T-cell (primary cell): ENCODE measurements at places on chromosomes 11 and 22.

DNA sequence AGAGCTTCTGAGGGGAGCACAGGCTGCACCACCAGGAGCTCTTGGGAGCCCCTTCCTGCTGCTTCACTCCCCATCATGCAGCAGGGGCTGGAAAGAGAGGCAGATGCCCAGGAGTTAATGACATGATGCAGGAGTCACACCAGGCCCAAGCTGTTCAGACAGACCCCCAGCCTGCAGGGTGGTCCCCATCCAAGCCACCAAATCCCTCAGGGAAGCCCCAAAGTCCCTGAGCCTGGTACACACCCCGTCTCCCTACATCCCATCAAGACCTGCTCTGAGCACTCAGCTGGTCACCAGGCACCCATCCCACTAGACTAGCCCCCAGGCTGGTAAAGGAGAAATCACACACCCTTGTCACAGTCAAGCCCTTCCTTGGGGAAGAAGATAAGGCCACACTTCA lies 11.3 kb downstream of the CYB561A3 start:
- DNase-seq = no peak

DNA sequence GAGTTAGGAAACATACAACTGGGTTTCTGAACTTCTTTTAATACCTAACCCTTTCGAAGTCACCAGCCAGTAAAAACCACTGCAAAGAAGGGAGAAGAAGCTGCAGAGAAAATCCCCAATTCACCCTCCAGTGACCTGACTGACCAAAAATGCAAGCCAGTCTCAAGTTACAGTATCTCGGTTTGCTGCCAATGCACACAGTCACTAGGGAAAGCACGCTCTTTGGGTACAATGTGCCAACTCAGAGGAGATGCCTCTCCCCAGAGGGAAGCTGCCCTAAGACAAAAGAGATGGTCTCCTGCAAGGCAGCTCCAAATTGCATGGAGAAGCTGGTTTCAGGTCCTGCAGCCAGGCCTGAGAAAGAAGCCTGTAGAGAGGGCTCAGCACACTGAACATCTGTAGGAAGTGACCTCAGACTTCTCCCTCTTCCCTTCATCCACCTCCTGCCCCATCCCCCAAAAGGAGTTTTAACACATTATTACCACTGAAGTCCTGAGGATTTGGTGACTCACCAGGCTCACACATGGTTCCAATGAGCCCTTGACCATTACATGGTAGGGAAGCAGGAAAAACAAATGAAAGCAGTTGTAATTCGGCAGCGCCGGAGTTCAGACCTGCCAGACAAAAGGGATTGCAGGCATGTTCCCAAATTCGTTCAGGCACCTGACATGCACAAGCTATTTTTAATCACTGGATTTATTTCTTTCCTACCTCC lies 90.1 kb downstream of the ETS1 start:
- no peak for DNase-seq

DNA sequence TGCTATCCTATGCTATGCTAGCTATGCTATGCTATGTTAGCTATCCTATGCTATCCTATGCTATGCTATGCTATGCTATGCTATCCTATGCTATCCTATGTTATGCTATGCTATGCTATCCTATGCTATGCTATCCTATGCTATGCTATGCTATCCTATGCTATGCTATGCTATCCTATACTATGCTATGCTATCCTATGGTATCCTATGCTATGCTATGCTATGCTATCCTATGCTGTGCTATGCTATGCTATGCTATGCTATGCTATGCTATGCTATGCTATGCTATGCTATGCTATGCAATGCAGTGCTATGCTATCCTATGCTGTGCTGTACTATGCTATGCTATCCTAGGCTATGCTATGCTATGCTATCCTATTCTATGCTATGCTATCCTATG lies 8.6 kb upstream of the MS4A1 start:
- DNase-seq = no peak

- no peak for DNase-seq
These were observed 549.3 kb downstream of the OPCML start for GRCh38 chr11:132982772-132983640.

GRCh38 chr11:57974848-57975601 lies 48.7 kb upstream of the OR9Q1 start:
- no peak for DNase-seq

DNA sequence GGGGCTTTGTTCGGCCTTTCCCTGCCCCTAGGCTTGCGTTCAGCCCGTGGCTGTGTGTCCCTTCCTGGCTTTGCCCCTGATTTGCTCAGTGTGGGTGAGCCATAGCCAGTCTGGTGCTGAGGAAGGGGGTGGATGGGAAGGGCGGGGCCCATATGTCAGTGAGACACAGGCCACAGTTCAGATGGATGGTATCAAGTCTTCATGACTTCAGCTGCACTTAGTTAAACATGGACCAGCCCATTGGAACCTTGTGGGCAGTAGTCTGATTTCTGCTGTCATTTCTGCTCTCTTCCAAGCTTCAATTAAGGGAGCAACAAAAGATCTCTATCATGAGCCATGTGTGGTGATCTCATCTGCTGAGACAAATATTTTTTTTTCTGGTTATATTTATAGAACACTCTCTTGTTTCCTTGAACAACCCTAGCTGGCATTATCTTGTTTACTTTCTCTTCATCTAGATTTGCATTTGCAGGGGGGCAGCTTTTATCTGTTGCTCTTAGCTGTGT lies 21.6 kb upstream of the PEX26 start:
- DNase-seq = no peak

- DNase-seq = no peak
These were observed 9.9 kb downstream of the BRSK2 start for GRCh38 chr11:1399386-1400316.

- no peak for DNase-seq
These were observed 80.4 kb upstream of the KCNQ1OT1 start for GRCh38 chr11:2779981-2780849.

DNA sequence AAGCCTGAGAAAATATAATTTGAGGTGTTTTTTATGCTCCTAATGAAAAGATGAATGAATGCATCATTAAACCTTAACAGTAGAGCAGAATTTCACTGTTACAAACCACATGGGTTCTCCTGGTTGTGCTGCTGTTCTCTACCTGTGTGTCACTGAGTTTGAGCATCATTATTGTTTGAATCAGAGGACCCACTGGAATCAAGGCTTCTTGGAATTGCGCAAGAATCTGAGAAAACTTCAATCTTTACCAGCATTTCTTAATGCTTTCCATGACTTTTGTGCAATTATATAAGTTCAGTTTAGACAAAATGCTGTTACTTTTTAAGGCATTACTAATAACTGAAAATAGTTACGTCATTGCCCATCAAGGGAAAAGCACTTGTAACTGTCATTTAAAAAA lies 18.8 kb upstream of the RBX1 start:
- DNase-seq = no peak

DNA sequence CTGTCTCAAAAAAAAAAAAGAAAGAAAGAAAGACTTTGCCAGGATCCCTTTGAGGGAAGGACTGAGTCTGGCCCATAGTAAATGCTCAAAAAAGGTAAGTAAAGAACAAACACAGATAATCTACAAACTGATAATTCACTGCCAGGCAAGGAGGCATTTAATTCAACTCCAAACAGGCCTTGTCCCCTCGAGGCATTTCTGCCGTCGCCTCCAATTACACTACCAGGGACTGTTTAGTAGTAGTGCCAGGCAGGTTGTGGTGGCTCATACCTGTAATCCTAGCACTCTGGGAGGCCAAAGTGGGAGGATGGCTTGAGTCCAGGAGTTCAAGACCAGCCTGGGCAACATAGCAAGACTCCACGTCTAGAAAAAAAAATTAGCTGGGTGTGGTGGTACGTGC lies 43.7 kb downstream of the PC start:
- no peak for DNase-seq

DNA sequence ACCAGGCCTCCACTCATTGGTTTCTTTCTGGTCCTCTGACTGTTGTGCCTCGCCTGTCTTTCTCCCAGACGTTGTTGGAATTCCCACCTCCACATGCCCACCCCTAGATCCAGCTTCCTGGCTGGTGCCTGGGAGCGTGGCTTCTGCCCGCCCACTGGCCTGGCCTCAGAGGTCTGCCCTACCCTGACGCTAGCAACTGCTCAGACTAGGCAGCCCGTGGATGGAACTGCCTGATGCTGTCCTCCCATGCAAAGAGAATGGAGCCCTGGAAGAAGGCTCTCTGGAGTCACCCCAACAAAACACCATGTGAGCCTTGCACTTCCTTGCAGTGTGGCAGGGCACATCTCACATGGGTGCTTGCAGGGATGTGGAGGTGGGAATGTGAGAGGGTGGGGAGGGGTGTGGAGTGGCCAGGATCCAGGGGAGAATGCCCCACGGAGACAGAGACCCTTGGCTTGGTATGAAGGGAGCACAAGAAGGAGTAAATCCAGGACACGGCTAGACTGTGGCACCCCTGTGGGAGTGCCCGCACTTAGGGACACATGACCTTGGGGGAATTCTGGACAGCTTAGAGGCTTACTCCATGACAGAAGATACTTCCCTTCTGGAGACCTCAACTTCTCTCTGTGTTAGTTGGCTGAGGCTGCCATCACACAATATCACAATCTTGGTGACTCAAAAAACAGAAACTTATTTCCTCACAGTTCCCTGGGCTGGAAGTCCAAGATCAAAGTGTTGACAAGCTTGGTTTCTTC lies 22.5 kb upstream of the ADA2 start:
- no peak for DNase-seq

- DNase-seq = no peak
These were observed 68.9 kb downstream of the C11orf58 start for GRCh38 chr11:16807306-16807705.

DNA sequence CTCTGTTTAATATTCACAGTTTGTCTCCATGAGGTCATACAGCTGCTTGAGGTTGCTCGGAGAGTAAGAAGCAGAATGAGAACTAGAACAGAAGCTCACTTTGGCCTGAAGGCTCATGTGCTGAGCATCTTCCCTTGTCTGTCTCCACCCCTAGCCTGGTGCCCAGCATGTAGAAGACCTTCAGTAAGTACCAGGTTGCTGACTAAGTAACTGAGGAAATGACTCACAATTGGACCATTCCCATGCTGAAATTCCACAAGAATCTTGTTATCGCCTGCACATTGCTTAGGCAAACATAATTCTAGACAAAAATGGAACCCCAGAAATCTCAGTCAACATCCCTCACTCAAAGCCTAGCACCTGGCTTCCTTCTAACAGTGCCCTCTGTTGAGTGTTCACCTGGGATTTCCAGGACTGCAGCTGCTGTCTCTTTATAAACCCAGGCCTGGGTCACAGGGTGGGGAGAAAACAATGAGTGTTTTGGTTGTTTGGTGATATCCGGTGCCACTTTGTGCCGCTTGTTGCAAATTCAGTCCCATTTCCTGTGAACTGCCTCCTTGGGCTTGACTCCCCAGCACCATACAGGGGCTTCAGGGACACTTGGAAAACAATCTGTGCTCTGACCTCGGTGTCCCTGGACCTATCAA lies 406.8 kb downstream of the ETS1 start:
- no peak for DNase-seq

- no peak for DNase-seq
These were observed 141.2 kb downstream of the RBFOX2 start for GRCh38 chr22:35887296-35887875.

GRCh38 chr11:20605602-20606091 lies 6.2 kb downstream of the SLC6A5 start:
- DNase-seq = no peak

DNA sequence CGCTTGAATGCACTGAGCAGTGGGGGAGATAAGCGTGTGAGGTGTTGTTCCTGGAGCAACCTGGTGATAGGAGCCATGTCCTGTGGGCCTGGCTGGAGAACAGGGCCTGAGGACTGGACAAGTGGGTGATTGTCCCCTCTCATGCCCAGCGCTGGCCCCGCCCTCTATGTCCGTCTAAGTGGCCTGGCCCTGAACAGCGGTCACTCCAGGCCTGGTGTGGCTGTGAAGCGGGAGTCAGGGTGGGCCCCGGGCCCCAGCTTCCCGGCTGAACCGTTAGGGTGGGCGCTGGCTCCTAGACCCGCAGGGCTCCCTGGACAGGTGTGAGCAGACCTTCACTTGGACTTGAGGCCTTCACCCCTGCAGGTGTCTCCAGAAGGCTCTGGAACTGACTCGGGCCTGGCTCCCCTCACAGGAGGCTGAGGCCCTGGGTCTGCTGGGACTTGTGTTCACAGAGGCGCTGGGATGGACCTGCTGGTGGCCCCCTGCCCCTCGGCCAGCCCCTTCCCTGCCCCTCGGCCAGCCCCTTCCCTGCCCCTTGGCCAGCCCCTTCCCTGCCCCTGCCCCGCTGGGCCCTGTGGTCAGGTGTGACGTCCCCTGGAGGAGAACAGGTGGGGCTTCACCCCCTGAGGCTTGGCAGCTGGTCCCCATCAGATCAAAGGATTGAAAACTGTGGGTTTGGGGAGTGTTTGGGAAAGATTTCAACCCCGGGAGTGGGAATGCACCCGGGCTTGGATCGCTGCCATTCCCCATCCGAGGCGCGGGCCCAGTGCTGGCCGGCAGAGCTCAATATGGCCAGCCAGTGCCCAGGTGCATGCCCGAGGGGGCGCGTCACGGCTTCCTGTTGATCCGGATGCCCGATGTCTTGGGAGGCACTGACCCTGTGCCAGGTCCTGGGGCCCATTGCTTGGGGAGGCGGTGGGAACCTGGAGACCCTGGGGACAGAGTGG lies 3.2 kb upstream of the MUC6 start:
- no peak for DNase-seq

DNA sequence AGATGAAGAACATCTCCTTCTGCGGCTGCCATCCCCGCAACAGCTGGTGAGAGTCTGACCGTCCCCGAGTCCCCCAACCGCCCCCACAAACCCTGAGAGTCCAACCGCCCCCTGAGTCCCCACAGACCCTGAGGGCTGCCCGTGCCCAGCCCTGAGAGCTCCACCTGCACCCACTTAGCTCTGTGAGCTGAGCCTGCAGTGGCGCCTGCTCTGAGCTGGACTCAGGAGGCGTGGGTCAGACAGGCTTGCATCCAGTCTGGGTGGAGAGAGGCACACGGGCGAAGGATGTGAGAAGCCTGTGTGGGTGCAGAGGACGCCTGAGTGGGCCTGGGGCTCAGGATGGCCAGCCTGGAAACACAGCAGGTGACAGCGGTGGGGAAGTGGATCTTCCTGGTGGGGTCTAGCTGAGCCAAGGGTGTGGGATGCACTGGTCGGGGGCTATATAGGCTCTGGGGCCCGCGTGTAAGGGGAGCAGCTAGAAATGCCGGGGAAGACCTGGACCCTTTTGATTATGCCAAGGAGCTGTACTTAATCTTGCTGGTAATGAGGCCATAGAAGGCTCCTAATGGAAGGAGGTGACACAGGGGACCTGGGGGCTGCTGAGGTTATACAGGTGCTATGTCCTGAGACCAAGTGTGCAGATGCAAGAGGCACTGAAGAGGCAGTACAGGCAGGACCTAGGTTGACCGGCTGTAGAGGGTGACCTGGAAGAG lies 6.5 kb downstream of the MAPK8IP2 start:
- DNase-seq = no peak
